ENCODE measurements at places on chromosomes 16 and 17.

GRCh38 chr17:50785946-50786570 is 18.7 kb upstream of the ANKRD40CL start:
- DNase-seq, result no peak

- DNase-seq, result no peak
Observed at GRCh38 chr17:67161573-67161972, 83.4 kb downstream of the HELZ start.

DNA sequence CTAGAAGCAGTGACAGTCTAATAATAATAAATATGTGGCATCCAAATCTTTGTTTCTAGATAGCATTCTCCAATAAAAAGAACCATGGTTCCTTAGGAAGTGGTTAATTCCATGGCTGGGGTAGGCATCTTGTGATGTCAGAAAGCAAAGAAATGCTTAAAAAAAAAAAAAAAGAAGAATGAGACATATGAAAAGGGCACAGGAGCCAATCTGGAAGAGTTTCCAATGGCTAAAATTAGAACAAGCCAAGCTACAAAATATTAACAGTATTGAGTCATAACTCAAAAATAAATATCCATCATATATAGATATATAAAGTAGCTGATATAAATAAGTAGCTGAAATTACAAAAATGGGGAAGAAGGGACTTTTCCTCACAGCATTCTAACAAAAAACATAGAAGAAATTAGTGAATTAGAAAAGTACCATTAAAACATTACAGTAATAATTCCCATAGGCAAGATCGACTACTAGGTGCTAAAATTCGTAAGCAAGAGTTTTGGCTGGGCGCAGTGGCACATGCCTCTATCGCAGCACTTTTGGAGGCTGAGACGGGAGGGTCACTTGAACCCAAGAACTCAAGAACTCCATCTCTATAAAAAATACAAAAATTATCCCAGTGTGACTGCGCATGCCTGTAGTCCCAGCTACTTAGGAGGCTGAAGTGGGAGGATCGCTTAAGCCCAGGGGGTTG is 111.3 kb downstream of the TRIM37 start:
- no peak for DNase-seq

- DNase-seq, result no peak
Observed at GRCh38 chr17:40978575-40979151, 5.5 kb downstream of the KRT40 start.

GRCh38 chr16:53872248-53873221 is 168.6 kb downstream of the FTO start:
- DNase-seq, result peak; percentile 49
